ENCODE measurements at places on chromosomes 1 and 21.

DNA sequence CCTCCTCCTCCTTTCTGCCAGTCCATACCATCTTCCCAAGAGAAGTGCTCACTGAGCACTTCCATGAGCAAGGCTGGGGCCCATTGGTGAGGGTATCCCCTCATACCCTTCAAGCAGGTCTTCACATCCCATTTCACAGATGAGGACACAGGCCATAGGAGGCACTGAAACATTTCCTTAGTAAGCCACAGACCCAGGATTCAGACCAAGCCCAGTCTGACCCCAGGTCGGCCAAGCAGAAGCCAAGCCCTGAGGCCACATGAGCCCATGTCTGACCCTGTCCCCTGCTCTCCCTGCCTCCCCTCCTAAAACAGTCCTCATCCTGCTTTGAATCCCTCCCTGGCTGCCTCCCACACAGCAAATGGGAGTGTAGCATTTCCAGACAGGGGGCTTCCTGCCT lies 146.2 kb downstream of the ZSCAN20 start:
- DNase-seq, result no peak

DNA sequence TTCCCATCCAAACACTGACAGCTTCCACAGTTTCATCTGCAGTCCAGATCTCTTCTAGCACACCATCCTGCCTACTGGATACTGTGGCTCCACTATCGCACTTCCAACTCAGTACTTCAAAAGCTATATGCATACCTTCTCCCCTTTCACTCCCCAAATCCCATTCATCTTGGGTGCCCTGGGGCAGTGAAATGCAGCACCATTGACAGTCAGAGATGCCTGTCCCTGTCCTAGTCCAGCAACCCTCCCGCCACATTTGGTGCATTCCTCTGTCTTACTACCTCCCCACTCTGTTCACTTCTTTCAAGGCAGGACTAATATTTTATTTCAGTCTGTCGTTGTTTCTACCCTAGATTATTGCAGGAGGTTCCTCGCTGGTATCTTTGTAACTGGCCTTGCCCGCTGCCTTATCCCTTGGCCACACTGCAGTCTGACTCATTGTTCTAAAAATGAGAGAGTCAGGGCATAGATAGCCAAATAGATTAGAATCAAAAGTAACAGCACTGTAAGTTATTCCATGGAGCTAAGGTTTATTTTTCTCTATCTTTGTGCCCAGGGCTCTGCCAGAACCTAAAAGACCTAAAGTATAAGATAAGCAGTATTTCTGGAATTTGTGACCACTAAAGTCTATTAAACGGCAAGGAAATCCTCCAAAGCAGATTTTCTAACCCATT lies 96.7 kb downstream of the ESRRG start:
- no peak for DNase-seq

DNA sequence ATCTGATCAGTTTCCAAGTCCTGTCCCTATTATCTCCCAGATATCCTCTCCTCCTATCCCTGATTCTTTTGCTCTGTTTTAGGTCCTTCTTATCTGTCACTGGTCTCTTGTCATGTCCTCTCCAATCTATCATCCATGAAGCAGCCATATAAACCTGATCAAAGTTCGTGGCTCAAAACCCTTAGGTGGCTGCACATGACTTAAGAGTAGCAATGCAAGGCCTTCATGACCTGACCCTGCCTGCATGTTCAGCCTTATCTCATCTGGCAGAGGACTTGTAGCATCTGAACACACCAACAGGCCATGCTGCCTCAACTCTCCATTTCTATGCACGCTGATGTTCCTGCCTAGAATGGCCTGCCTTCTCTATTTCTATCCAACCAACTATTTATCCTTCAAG lies 65.2 kb downstream of the NOS1AP start:
- DNase-seq, result no peak

GRCh38 chr1:25653558-25653957 lies 37.0 kb downstream of the MAN1C1 start:
- no peak for DNase-seq

GRCh38 chr1:159441360-159441759 lies 1.8 kb downstream of the OR10J1 start:
- no peak for DNase-seq

GRCh38 chr21:44815852-44816628 lies 1.8 kb downstream of the SUMO3 start:
- DNase-seq, result no peak

DNA sequence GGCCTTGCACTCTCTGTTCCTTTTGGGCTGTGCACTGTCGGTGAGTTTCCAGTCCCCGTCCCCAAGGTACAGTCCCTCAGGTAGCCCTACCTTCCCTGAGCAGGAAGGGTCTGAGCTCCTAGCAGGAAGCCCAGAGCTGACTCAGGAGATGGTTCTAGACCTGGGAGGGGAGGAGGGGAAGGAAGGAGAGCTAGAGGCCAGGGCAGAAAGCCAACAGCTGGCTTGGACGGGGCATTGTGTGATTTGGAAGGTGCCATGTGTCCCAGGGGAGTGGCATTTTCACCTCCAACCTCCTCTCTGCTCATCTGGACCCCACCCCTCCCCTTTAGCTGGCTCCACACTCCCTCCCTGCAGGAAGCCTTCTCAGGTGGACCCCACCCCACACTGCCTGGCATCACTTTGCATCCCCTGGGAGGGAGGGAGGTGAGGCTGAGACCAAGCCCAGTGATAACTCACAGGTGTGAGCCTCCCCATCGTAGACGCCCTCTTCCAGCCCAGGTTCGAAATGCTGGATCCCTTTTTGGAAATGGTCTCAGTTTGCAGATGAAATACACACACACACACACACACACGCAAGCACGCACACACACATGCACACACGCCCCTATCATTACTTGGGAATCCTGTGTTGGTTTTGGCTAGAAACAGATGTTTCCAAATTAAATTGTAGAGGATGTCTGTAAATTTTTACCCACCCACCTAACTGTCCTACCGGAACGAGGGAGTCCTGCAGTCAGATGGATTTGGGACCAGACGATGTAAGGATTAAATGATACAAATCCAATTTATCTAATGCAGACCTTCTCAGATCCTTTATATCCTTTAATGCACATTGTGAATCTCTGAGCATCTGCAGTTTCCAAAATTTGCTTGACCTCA lies 19.7 kb upstream of the IFNLR1 start:
- DNase-seq, result no peak

DNA sequence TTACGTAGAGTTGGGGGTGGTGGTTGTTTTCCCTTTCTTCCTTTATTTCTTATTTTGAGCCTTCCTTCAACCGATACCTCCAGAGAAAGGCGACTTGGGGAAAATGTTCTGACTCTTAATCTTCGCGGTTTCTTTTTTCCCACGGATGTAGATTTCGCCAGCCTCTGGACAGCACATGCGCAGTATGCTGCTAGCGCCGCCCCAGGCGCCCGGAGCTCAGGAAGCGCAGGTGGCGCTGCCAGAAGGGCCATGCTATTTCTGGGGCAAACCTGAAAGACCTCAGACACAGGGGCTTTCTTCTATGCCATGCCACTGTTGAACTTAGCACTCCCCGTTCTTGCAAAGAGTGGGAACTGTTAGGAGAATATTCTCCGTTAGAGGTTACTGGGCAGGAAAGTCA lies 392.1 kb downstream of the KIF26B start:
- no peak for DNase-seq

DNA sequence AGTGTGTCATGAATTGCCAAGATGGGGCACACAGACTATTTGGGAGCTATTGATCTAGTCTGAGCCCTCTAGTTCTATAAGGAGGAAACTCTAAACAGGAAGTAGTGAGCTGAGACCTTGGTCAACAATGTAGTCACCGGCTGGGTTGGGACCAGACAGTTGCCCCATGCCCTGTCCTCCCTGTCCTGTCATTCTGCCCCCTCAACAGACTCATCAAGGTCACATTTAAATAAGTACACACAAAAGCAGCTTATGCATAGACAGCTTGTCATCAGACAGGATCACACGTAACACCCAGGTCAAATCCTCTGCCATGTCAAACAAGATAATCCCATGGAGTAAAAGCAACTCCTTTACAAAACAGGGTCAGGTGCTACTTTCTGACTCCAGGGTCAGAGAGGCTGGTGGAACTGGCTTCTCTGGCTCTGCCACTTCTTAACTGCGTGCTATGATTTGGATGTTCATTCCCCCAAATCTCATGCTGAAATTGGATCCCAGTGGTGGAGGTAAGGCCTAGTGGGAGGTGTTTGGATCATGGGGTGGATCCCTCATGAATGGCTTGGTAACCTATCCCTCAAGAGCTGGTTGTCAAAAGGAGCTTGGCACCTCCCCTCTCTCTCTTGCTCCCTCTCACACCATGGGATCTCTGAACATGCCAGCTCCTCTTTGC lies 128.9 kb downstream of the HIVEP3 start:
- DNase-seq, result no peak

DNA sequence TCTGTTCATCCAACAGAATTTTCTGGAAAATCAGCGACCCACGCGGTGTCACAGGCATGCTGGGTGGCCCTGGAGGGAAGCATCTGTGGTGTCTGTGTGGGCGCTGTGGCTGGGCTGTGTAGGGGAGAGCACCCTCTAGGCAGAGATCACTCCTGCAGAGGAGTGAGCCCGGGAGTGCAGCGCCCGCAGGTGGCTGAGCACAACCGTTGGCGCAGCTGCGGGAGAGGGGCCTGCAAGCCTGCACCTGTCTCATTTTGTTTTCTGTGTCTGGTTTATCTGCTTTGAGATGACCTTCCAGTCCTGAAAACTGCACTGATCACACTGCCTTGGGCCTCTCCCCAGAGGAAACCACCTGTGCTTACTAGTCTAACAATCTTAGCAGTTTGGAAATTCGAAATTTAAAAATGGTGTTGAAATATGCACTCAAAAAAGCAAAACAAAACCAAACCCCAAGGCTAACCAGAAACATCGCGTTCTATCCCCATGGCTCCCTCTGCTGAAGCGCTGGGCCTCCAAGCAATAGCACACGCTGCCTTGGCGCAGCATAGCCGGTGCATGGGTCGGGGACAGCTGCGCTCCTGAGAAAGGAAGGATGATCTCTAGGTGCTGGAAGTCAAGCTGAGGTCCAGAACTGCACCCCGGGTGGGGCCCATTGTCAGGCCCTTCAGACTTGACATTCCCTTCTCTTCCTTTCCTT lies 4.8 kb downstream of the FAM3B start:
- DNase-seq, result no peak

DNA sequence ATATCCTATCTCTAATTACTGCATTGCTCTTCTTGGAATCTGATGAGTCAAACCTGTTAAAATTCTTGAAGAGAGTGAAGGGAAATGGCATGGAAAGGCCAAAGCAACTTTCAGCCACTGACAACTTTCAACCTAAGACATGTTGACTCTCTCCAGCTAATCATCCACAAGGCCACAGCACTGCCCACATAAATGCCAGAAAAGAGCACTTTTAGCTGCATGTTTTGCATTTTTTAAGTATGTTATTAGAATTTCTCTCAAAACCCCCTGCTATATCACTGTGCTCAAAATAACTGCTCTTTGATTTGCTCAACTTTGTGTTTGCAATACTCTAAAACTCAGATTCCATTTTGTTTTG lies 352.5 kb downstream of the ADGRL2 start:
- no peak for DNase-seq

- no peak for DNase-seq
Observed at GRCh38 chr1:42968654-42969053, 10.0 kb upstream of the SLC2A1 start.

Data from stimulated activated CD8-positive, alpha-beta memory T cell treated with anti-CD3 and anti-CD28 coated beads, Interleukin-7, amount 100 ng/mL, for 24 hours (primary cell).